ENCODE measurements at places on chromosomes 6 and 20.

GRCh38 chr6:56766806-56767178 is 124.1 kb upstream of the DST start:
- DNase-seq, result no peak

DNA sequence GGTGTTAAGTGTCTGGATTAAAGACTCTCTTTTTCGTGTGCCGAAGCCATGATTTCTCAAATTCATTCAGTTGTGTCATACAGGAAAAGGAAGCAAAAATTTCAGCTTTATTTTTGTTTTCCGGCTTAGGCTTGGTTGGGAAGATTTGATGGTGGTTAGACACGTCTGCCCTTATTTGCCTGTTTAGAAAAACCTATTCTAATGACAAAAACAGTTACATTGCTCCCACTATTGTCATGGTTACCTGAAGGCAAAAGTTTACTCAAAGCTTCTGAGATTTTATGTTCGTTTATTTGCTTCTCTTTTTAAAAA is 982 bp downstream of the DNAJC5 start:
- DNase-seq, result no peak

GRCh38 chr6:116205281-116205680 is 48.6 kb downstream of the TSPYL4 start:
- no peak for DNase-seq

DNA sequence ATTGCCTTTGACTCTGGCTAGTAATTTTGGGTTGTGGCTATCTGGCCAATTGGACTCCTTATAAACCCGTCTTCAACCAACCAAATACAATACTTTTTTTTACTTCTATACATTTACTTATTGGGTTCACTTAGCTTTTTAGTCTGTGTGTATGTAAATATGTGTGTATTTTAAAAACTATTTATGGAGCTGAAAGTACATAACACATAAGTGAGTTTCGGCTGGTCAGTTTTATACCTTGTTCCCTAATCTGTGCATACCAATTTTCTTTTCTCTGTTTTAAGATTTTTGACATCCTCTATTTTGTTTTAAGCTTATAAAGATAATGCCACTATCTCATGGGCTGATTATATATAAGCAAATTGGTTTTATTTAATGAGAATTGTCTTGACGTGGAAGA is 129.5 kb downstream of the LRRC1 start:
- no peak for DNase-seq

DNA sequence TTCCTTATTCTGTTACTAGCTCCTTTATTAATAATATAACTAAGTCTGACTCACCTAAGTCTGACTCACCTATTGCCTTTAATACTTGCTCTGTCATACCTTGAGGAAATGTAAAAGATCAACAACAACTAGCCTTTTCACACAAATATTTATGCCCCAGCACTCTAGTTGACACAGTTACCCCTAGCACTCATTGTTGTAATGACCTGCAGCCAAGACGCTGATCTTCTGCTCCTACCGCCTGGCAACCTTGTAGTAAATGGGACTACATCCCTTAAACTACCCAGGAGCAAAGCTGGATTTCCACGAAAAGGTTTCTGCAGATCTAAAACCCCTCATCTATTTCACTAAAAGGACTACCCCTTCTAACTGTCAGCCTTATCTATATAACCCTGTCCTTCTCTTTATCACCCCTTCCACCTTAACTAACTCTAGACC is 90.0 kb downstream of the PLG start:
- DNase-seq, result no peak

DNA sequence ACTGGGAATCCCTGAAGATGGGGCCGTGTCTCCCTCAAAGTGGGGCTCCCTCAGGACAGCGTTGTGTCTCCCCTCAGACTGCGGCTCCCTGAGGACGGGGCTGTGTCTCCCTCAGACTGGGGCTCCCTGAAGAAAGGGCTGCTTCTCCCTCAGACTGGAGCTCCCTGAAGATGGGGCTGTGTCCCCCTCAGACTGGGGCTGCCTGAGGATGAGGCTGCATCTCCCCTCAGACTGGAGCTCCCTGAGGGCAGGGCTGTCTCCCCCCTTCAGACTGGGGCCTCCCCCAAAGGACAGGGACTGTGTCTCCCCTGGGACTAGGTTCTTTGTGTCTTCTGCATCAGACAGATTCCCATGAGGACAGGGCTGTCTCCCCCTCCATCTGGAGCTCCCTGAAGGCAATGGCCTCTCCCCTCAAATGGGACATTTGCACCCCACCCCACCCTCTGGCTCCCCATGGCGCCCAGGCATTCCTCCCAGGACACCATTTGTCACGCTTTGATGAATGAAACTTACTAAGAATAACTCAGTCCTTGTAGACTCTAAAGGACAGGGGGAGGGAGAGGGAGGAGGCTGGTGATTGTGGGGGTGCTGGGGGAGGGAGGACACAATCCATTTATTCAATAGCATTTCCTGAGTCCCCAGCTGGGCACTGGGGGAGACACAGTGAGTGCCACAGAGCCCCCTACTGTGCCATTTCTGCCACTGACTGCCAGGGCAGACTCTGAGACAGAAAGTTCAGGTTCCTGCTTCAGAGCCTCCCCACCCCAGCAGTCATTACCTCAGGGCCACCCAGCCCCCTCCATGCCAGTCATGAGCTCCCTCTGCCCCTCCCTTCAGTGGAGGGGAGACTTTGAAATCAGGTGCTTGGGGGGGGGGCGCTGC is 122.4 kb downstream of the MRPL14 start:
- no peak for DNase-seq

Measured in activated naive CD8-positive, alpha-beta T cell treated with anti-CD3 and anti-CD28 coated beads, Interleukin-2, amount 50 U/mL, for 16 hours (primary cell).